Fibroblast of the aortic adventitia (primary cell): ENCODE measurements at places on chromosomes 6 and 20.

GRCh38 chr6:137739544-137739943, 127.5 kb upstream of the TNFAIP3 start:
- no peak for DNase-seq

GRCh38 chr20:45359069-45359405, 3.9 kb upstream of the SYS1 start:
- DNase-seq = no peak

GRCh38 chr6:44778513-44778912, 391.0 kb downstream of the CDC5L start:
- no peak for DNase-seq

- DNase-seq = no peak
Measured at GRCh38 chr6:133114973-133115372, 126.2 kb upstream of the EYA4 start.

GRCh38 chr6:56692523-56693245, 50.0 kb upstream of the DST start:
- DNase-seq = peak; percentile 90

DNA sequence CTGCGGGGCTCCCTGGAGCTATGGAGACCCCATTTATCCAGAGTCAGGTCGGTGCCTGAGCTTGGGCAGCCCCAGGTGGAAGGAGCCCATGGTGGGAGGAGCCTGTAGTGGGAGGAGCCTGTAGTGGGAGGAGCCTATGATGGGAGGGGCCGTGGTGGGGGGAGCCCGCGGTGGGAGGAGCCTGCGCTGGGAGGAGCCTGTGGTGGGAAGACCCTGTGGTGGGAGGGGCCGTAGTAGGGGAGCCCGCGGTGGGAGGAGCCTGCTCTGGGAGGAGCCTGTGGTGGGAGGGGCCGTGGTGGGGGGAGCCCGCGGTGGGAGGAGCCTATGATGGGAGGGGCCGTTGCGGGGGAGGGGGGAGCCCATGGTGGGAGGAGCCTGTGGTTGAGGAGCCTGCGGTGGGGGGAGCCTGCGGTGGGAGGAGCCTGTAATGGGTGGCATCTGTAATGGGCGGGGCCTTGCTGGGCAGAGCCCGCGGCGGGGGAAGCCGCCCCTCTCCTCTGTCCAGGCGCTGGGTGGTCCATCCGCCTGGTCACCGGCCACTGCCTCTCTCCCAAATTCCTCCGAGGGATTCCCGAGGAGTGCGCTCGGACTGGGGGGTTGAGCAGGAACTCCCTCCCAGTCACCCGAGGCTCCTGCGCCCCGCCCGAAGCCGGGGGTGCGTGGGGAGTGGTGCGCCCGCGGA, 567 bp upstream of the FNDC11 start:
- peak; percentile 78 for DNase-seq

- peak; percentile 18 for DNase-seq
Measured at GRCh38 chr6:108464418-108465097, 96.2 kb upstream of the FOXO3 start.

DNA sequence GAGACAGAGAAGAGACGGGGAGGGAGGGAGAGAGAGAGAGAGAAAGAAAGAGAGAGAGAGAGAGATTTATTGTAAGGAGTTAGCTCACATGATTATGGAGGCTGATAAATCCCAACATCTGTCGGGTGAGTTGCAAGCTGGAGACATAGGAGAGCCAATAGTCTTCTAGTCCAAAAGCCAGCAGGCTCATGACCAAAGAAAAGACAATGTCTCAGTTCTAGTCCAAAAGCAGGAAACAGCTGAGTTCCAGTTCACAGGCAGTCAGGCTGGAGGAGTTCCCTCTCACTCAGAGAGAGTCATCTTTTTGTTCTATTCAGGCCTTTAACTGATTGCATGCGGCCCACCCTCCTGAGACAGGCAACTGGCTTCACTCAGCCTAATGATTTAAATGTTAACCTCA, 416.6 kb downstream of the PREX1 start:
- peak; percentile 1 for DNase-seq

GRCh38 chr6:34056305-34057108, 89.4 kb downstream of the GRM4 start:
- peak; percentile 70 for DNase-seq

- no peak for DNase-seq
Measured at GRCh38 chr6:38184585-38185080, 365.1 kb downstream of the ZFAND3 start.

GRCh38 chr20:62888910-62889309, 27.3 kb upstream of the TCFL5 start:
- DNase-seq = no peak

GRCh38 chr6:83976037-83976755, 57.4 kb upstream of the MRAP2 start:
- no peak for DNase-seq
